Stimulated activated CD4-positive, alpha-beta T cell treated with anti-CD3 and anti-CD28 coated beads, Interleukin-15, amount 100 ng/mL, for 1 hour (primary cell): ENCODE measurements at places on chromosomes 7 and 10.

DNA sequence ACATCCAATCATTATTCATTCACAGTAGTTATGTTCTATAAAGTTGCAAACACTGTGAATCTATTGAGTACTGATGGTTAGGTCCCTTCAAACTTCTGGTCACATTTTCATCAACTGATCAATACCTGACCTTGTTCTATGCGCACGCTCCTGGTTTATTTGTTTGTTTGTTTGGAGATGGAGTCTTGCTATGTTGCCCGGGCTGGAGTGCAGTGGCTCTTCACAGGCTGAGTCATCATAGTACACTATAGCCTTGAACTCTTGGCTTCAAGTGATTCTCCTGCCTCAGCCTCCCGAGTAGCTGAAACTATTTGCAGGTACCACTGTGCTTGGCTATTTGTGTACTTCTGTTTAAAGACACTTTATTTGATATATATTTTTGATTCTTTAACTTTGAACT lies 19.3 kb downstream of the SND1 start:
- no peak for DNase-seq

DNA sequence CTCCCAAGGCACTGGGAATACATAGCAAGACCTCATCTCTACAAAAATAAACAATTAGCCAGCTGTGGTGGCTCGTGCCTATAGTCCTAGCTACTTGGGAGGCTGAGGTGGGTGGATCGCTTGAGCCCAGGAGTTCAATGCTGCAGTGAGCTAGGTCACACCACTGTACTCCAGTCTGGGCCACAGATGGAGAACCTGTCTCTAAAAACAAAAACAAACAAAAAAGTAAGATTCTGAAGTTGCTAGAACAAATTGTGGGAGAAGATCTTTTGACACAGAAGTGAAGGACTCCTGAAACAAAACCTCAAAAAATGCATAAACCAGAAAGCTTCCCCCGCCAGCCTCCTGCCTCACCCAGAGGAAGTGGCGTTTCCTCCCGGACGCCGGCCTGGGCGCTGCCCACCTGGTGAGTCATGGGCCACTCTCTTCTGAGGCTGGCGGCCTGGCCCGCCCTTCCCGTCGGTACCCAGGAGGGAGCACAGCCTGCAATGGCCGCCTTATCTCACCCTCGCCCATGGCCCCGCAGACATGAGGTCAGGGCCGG lies 25.4 kb upstream of the ELN start:
- DNase-seq: no peak

- no peak for DNase-seq
Observed at GRCh38 chr7:157926107-157926506, 589.3 kb downstream of the DNAJB6 start.

- DNase-seq: no peak
Observed at GRCh38 chr10:112434988-112435619, 11.6 kb downstream of the ZDHHC6 start.
